Stimulated activated CD4-positive, alpha-beta T cell treated with anti-CD3 and anti-CD28 coated beads, Interleukin-1b, Interleukin-23, amount 100 ng/mL, for 4 hours (primary cell): ENCODE measurements at places on chromosomes 4 and X.

DNA sequence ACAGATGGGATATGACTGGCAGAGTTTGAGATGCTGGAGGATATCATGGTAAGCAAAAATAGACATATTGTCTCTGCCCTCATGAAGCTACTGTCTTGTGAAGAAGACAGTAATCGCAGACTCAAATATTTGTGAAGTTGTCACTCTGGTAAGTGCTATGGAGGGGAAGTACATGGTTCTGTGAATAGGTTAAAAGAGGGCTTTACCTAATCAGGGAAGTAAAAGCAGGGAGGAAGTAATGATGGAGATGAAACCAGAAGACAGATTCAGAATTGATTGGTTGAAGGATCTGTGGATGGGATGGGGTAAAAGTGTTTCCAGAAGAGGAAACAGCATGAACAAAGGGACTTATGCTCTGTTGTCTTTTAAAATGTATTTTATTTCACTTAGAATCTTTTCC, 19.3 kb upstream of the MAGED1 start:
- no peak for DNase-seq

DNA sequence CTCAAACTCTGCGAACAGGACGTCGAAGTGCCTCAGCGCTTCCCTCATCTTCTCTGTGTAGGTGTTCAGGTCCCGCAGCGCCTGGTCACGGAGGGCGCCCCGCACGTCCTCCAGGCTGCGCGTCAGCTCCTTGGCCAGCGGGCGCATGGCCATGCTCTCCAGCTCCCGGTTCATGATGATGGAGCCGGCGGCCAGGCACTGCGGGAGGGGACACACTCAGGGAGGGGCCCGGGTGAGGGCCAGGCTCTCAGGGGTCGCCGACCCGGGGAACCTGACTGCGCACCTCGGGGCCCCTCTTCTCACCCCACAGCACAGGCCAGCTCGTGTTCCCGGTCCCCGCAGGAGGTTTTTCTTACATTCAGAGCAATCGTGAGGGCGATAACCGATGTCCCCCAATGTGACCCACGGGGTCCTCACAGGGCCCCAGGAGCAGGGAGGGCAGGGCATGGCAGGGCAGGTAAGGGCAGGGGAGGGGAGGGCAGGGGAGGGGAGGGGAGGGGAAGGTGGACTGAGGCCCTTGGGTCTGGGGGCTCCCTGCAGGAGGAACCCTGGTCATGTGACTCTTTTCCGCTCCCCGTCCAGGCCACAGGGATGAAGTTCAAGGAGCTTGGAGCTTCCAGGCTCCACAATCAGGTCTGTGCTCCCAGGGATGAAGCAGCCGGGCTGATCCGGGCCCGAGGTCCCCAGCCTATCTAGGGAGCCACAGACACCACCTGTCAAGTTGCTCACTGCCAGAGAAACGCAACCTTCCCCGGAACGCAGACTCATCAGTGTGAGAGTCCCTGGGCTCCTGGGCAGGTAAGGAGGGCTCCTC, 77.8 kb upstream of the MXD4 start:
- DNase-seq: no peak

GRCh38 chrX:12304261-12304660, 166.0 kb downstream of the FRMPD4 start:
- DNase-seq: no peak

- DNase-seq: no peak
Observed at GRCh38 chrX:84475596-84475995, 26.7 kb downstream of the HDX start.

- no peak for DNase-seq
Observed at GRCh38 chrX:130647468-130647867, 245.7 kb downstream of the RBMX2 start.

DNA sequence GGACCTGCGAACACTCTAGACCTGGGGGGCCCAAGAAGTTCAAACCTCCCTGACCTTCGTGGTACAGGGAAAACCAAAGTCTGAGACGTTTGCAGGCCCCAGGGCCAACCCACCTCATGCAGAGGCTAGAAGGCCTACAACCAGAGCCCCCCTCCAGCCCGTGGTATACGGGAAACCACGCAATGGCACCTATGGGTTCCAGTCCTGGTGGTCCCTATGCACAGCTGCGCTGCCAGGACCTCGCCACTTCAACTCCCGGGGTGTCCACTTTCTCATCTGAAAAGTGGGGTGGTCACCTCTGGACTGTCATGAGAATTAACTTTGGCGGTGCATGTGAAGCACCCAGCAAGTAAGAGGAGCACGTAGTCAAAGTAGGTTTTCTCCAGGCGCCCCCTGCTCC, 8.4 kb upstream of the MSX1 start:
- DNase-seq: no peak

DNA sequence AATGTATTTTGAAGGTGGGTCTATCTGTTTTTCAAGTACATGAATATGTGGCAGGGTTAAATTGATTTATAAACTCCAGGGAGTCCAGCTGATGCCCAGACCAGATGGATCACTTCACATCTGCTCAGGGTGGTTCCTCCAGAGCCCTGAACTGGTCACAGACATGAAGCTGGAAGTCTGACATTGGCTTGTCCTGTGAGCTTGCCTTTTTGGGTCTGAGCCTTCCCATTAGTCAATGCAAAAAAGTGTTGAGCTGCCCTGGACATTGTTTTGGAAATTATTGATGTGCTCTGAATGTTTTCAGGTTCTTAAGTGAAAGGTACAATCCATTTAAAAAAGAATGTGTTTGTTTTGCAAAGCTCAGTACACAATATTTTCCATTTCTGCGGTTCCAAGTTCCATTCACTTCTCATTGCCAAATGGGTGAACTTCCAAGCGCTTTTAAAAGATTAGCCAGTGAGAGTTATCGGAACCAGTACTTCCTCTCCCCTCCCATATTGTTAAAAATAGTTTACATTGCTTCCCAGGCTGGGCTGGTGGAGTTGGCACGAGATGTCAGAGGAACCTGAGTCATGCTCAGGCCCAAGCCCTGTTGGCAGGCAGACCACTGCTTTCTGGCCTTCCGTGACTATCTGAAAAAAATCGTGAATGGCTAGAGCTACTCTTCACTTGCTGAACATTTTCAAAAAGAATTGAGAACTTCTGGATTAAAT, 52.1 kb downstream of the PDGFRA start:
- no peak for DNase-seq

DNA sequence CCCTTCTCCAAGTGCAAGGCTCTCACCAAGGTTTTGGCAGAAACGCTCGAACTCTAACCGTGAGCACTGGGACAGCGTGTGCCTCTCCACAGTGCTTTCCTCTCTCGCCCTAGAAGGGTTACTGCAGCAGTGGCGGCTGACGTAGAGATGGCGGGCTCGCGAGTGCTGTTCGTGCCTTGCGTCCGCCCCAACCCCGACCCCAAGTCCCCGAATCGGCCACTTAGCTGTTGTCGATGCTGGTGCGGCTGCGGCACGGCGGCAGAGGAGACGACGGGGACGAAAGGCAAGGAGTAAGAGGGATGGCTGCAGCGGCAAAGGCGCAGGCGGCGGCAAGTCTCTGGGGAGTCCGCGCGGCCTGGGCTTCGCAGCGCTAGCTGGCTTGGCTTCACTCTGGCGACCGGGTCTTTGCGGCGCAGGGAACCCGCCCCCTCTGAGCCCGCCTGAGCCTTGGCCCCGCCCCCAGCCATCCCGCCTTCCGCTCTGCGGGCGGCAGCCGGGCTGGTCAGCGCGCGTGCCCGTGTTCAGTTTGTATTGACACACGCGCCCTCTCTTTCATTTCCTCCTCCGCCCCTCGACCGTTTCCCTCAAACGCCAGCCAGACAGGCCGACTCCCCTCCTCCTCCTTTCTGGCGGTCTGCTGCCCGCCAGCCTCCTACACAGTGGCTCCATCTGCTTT, at the start of gene SPIN4:
TSS of gene SPIN4 (minus strand) at position 392 of the 676 bp plus-strand sequence. CDS start 513 bp downstream, outside the sequence.
- DNase-seq: peak; percentile 51
